Activated CD4-positive, alpha-beta T cell treated with anti-CD3 and anti-CD28 coated beads for 24 hours (primary cell): ENCODE measurements at places on chromosomes 4 and X.

- DNase-seq = no peak
These were observed 47.3 kb upstream of the TLR3 start for GRCh38 chr4:186021461-186022167.

DNA sequence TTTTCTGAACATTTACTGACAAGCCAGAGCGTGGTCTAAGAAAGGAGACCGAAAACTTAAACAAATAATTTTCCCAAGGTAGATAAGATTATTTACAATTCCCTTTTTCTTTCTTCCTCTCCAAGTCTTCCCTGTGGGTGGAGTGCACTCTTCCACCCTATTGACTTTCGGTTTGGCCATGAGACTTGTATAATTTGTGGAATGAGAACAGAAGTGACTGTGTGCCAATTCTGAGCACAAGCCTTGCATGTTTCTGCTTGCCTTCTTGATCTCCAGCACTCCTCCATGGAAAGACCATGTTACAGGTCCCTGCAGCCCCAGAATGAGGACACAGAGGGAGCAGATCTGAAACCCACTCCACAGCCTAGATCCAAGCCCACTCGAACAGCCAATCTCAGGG is 150.0 kb upstream of the HPGD start:
- DNase-seq = no peak

- DNase-seq = no peak
These were observed 136.0 kb downstream of the GUCY2F start for GRCh38 chrX:109345856-109346255.

GRCh38 chrX:123215397-123216089 is 31.5 kb downstream of the GRIA3 start:
- DNase-seq = no peak

DNA sequence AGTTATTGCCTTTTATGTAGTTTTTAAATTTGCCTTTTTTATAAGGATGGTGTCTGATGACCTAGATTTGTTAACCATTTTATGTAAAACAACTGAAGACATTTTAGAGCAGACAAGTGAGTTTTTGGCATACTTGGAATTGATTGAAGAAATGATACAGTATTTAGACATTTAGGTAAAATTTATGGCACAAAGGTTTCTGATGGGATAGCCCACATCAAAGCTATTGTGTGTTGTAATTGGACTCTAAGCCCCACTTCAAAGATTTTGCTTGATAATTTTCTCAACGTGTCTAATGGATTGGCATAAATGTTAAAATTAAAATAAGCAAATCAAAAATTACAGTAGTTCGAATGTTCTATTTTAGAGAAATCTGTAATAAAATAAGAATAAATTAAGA is 17.6 kb downstream of the EPGN start:
- DNase-seq = no peak

DNA sequence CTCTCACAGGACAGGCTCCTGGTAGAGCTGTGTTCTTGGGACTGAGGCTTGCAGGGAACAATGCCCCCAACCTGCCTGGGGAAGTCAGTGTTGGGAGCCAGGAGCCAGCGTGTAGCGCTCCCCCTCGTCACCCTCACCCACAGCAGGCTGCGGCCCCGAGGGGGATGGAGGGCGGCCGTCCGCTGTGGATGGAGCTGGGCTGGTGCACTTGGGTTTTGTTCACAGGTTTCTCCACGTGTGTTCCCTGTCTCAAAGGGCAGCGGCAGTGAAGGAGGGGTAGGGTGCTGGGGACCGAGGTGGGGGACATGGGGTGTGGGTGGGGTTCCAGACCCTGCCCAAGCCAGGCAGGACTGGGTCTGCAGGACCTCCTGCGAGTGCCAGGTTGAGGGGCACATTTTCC is 69.1 kb downstream of the RGS12 start:
- DNase-seq = no peak

DNA sequence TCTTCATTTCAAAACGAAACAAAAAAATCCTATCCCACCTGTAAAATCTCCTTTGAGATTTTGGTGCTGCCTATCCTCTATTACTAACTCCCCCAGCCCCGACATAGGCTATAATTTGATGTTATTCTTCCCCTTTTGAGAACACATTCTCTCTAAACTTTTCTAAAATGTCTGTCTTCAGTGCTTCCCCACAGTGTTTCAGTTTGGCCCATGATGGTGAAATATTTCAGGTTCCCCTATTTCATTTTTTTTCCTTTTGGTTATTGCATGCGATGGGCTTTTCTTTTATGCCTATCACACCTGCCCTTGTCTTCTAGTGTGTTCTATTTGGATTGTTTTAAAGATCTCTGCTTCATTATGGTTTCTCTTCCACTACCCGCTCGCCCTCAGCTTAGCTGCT is 14.7 kb downstream of the BCORL1 start:
- no peak for DNase-seq

- DNase-seq = no peak
These were observed 337.3 kb upstream of the GNPDA2 start for GRCh38 chr4:45063696-45064095.

DNA sequence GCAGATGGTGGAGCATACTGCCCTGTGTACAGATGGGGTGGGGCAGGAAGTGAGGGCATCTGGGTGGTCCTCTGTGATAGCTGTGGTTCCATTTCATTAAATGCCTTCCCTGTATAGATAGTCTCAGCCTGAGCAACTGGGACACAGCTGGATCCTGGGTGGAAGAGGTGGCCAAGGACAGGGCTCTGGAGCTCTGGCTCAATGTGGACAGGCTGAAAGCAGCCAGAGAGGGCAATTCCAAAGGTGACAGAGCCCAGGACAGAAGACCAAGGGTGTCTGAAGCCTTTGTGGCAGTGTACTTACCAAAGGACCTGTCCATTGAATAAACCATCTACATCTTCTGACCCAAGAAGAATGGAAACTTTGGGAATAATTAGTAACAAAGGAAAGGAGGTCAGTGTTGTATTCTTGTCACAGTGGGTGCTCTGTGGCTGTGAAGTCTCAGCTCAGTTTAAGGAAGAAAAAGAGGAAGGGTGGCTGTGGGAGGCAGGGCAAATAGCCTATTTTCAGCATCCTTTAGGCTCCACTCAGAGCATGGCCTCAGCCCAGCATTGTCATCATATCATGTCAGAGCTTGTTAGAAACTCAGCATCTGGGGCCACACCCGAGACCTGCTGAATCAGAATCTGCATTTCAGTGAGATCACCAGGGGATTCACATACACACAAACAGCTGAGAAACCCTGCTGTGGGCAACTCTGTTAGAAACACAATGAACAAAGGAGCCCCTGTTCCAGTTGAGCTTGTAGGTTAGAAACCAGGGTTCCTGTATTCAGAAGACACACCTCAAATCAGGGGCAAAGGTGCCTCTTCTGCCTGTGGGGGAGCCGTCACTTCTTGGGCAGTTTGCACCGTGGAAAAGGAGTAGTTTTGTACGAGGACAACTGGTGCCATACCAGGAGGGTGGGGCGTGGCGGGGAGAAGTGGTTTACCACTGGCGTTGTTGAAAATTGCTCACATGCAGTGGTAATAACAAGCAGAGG is 168.6 kb downstream of the PTTG2 start:
- peak; percentile 52 for DNase-seq

DNA sequence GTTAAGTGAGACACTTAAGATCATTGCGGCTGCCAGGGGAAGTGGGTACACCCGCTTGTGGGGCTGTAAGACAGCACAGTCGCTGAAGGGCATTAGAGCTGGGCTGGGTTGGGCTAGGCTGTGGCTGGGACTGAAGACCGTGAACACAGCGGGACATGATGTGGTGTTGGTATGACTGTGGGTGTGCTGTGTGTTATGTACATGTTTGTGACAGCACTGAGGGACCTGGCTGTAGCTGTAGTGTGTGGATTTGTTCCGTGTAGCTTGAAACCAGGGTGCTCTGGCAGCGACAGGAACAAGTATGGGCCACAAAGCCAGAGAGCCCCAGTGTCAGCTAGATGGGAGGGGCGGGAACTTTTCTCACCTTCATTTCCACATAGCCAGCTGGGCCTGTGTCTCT is 82.1 kb downstream of the NHSL2 start:
- no peak for DNase-seq

DNA sequence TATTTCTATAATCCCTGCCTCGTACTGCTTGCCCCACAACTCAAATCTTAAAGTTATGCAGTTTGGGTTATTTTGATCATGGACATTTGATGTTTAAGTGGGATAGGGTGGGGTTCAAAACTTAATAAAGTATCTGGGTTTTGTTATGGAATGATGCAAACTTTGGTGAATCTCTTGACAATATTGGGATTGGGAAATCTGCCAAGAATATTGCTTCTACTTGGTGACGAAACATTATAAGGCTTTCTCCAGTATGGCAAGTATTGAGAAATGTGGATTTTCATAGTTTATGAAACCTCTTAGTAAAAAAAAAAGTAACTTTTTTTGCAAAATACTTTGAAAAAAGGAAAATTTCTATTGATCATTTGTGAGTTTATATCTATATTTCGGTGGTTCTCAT is 130.8 kb upstream of the SFRP2 start:
- no peak for DNase-seq

DNA sequence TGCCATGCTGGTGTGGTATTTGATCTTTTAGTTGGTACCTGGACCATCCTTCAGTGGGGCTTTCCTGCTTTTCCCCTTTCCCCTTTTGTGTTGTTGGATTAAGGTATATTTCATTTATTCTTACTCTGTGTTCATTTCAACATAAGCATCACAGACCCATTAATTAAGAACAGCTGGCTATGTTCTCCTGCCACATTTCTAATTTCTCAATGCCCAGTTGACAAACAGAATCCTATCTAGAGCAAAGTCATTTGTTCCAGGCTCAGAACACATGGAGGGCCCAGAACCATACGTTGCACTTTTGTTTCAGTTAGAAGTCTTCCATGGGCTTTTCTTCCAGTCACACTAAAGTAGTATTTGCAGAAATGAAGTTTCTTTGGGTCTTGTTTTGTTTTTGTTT is 46.1 kb upstream of the EOLA2 start:
- DNase-seq = no peak

GRCh38 chrX:26845056-26845455 is 618.1 kb downstream of the PPP4R3C start:
- no peak for DNase-seq

- DNase-seq = no peak
These were observed 544.3 kb downstream of the TRIML1 start for GRCh38 chr4:188683571-188683970.

GRCh38 chr4:104677116-104677515 is 182.4 kb upstream of the CXXC4 start:
- no peak for DNase-seq

DNA sequence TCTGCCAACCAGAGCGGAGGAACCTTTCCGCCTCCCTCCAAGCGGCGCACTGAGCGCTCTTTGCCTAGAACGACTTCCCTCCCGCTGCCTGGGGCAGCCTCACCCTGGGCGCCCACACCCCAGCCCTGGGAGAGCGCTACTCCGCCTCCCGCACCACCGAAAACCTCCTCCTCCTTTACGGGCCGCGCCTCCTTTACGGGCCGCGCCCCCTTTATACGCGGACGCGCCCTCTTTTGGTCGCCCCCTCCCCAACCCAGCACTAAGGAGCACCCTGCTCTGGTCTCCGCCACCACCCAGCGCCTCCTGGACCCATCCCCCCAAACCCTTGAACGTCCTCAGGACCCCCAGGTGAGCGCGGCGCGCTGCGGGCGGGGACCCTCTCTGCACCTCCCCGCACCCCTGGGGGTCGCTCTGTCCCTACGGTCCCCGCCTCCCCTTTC is 586 bp upstream of the NSG1 start:
- peak; percentile 21 for DNase-seq

- DNase-seq = no peak
These were observed 123.1 kb upstream of the SLC34A2 start for GRCh38 chr4:25532591-25532990.

- DNase-seq = no peak
These were observed 488.2 kb downstream of the GRID2 start for GRCh38 chr4:92791871-92792440.

DNA sequence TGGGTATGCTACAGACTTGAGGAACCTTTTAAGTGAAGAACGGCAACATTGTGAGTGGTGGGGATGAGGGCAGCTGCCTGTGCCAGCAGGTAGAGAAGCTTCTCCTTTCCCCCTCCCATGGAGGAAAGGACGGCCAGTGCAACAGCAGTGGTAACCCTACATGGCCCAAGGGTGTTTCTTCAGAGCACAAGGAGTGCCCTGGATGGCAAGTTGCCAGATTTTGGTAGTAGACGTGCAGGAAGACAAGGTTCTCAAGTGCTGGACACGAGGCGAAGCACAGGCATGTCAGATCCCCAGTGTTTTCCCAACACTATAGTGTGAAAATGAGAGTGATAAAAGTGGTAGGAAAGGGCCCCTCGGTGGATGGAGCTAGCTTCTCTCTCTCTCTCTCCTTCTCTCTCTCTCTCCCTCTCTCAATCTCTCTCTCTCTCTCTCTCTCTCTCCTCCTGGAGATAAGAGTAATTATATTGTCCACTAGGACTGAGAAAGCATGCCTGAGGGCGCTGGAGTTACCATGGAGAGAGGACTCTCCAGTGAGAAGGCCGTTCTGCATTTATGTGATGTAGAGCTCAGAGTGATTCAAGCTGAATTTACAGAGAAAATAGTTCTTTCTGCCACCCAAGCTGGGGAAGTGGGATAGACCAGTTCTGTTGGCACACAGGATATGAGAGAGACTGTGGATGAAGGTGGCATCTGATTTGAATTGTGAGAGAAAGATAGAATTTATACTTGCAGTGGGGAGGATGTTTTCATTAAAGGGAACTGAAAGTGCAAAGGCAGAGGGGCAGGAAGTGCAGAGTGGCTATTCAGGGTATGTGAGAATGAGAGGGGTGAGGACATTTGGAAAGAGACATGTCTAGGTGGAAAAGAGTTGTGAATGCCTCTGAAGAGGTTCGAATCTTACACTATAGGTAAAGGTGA is 25.7 kb upstream of the TRPC3 start:
- DNase-seq = no peak

DNA sequence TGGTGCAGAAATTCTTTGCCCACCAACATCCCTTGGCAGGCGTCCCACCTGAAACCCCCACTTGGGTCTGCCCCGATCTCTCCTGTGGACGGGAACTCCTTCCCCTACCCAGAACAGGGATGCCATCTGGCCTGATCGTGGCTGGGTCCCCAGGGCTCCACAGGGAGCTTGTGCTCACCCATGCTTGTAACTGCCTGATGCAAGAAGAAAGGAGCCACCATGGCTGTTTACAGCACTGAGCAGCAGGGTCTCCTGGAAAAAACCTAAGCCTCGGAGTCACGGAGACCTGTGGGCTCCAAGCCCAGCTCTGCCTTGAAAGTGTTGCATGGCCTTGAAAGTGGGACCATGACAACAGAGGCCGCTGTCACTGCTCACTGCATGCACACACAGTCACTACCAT is 101.5 kb upstream of the AFAP1 start:
- no peak for DNase-seq
